ENCODE measurements at places on chromosomes 6 and 20.

DNA sequence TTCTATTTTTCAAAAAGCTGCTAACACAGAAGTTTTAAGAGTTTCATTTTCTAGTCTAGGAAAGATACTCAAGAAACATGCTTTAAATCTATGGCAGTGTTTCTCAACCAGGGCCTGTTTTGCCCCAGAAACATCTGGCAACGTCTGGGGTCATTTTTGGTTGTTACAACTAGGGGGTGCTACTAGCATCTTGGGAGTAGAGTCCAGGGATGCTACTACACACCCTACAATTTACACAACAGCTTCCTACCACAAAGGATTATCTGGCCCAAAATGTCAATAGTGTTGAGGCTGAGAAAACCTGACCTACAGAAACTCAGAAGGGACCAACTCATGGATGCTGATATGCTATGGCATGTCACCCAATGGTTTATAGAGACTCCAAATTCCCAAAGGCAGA is 24.4 kb downstream of the SERAC1 start:
- DNase-seq, result no peak

DNA sequence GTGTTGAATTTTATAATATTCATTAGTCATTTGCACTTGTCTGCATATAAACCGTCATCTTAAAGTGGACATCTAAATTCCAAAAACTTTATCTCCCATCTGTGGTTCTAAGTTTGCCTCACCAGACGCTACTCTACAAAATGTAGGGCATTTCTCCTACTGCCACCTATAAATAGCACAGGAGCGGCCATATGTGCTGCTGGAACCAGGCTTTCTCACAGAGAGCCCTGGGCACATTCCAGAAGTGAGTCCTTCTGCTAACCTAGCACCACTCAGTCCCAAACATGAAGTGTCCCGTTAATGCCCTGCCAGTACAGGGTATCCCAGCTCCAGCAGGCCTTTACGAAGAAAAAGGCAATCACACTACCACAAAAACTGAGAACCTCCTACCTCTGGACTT is 153.7 kb downstream of the TMEM242 start:
- DNase-seq, result no peak

DNA sequence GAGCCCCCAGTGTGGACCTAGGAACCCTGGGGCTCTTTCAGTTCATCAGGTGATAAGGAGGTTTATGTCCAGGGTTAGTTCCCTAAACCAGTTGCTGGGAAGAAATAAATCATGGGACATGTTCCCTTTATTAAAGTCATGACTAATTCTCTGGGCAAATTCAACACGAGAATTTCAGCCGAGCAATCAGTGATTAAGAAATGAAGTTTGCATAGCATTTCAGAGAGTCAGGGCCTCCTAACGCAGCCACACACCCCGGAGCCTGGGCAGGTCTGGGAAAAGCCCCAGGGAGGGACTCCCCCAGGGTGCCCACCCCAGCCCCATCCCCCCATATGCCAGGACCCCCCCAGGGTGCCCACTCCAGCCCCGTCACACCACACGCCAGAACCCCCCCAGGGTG is 20.1 kb downstream of the SLCO4A1 start:
- DNase-seq, result no peak

- DNase-seq, result no peak
These were observed 11.7 kb downstream of the TMEM244 start for GRCh38 chr6:129849456-129849855.

DNA sequence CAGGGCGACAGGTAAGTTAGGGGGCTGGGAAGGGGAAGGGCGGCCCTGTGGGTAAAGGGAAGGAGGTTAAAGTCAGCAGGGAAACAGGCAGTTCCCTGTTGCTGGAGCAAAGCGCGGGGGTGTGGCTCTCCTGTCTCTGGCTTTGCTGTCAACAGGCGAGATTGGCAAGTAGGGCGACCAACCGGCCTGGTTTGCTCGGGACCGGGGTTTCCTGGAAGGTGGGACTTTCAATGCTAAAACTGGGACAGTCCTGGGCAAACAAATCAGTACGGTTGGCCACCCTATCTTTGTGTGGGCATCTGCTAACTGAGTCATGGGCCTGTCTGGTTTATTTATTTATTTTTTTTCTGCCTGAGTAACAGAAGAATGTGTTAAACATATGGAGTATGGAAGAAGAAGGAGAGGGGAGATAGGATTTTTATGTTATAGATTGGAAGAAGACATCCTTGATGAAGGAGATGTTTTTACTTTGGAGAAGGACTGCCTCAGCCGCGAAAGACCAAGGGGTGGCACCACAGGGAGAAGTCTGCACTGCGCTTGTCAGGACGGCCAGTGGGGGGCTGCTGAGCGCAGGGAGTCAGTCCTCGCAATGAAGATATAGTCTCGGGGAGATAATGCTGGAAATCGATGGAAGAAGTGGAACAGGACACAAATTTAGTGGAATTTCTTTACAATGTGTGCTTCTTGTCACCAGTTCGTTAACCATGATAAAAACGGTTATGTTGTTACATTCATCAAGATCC is 43.4 kb upstream of the ESR1 start:
- peak; percentile 75 for DNase-seq

- no peak for DNase-seq
These were observed 61.1 kb upstream of the TGM3 start for GRCh38 chr20:2234598-2235191.

GRCh38 chr6:154615483-154616025 is 105.1 kb upstream of the CNKSR3 start:
- DNase-seq, result peak; percentile 32

- DNase-seq, result no peak
These were observed 43.0 kb upstream of the CCR6 start for GRCh38 chr6:167079853-167080297.

DNA sequence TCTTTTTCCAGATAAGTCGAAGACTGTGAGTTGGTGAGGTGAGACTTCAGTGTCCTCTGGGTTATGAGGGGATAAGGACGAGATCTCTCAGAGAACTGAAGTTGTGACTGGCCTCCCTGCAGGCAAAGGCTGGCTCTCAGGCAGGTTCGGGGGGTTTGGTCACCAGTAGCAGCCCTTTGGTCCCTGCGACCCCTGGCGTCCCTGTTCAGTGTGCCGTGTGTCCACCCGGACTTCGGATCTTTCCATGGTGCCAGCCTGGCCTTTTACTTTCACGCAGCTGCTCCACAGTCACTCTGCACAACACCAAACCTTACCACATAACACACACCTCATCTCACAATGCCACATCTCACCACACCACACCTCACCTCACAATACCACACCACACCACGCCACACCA is 131.9 kb downstream of the ERMARD start:
- DNase-seq, result peak; percentile 11

DNA sequence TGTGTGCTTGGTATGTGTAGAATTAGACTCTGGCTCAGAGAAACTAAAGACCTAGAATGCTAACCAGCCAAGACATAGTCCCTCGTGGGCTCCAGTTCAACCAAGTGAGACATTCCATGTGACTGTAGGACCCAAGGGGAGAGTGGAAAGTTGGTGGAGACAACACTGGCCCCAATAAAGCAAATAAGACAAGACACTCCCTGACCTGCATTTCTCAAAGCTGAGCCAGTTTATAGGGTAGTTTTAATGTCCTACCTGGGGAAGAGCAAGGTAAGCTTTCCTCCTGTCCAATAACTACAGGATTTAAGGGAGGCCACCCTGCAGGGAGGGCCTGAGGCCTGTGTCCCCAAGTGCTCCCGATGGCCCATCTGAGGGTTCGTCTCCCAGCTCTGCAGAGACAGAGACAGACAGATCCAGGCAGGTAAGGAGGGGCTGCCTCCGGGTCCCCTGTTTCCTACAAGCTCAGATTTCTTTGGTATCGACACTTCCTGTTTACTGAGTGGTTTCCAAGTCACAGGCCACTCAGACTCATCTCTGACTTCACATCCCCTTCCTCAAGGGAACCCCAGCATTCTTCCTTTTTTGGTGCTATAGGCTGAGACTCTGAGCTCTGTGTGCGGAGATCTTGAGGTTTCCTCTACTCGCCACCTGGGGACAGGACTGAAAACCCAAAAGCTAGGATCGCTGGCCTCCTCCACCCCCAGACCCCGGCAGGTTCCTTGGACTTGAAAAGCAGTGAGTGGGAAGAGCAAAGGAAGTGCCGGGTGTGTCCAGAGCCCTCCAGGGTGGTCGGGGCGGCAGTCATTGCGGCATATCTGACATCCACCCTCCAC is 92.4 kb downstream of the PRND start:
- no peak for DNase-seq

- no peak for DNase-seq
These were observed 69.5 kb upstream of the EPB41L1 start for GRCh38 chr20:36084897-36085613.

DNA sequence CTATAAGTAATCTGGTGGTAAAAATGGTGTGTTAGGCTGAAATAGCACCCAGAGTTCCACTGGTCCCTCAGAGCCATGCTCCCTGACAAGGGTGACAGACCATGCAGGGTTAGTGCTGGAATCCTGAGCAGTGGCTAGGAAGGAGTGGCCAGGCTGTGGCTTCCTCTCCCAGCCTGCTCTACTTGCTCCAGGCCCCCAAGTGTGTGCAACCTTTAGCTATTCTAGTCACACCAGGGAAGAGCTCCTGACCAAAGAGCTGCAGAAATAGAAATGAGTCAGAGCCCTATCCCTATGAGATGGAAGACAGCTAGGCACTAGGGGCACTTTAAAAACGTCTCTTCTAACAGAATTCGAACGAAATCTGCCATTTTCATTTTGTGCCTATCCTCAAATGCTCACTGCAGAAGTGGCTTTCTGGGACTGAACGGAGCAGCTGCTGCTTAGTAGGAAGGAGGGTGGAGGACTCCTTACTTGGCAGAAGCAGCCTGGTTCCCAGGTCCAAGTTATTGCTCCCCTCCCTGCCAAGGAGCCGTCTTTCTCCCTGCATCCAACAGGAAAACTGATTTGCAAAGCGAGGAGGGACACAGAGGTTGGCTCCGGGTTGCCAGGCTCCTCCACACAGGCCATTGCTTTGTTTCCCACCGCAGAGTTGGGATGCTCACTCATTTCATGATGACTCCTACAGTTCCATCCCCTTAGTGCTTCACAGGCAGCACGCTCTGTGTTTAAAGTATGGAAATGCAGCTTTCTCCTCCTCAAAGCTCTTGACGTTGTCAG is 754.5 kb downstream of the C6orf118 start:
- no peak for DNase-seq
